ENCODE measurements at places on chromosomes 5 and 9.

DNA sequence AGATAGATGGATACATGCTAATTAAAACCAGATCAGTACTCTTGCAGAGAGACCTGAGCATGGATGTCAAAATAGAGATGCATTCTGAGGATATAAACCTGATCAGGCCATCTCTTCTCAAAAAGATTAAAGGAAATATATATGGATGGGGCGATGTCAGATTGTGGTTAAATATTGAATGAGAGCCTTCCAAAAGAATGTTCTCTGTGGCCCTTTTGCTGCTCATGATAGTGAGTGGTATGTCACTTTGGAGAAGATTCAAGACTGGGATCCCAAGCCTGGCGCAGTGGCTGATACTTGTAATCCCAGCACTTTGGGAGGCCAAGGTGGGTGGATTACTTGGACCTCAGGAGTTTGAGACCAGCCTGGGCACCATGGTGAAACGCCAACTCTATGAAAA, 20.5 kb downstream of the ZNF131 start:
- no peak for DNase-seq

DNA sequence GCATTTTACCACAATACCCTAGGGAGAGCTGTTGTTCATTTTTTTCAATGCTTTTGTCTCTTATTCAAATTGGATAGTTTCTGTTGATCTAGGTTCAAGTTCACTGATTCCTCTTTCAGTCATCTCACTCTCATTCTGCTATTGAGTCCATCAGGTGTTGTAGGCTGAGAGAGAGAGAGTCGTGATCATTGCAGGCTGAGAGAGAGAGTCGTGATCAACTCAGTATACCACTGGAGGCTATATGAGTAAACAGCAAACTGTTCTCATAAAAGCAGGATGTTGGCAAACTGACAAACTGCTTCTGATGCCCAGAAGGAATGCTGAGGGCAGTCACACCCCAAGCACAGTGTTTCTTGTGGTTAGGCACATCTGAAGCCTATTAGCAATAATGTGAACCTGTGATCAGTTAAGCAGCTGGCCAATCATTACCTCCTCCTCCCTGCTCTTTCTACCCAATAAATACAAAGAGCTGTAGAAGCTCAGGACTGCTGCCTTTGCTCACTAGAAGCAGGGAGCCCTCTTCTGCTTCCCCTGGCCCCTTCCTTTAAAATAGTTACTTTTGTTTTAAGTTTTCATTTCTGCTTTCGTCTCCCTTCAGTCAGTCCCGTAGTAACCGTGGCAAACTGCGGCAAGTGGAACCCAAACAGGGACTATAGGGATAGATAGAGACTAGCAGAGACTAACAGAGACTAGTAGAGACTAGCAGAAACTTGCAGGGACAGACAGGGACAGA, 476.1 kb upstream of the ACO1 start:
- DNase-seq: no peak

DNA sequence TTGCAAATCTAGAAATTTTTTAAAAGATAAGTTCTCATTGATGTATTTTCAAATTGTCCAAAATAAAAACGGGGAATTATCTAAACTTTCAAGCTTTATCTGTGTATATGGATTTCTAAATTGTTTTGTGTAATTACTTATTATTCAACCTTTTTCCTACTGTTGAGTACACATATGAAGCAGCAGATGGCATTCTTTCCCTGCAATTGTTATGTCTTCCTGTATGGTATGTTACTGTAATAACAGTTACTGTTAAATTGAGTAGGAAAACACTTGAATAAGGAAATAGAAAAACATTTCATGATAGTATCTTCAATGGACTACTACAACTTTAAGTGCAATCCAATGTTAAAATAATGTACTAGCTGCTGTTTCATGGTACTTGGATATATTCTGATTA, 124.8 kb downstream of the RANBP17 start:
- DNase-seq: no peak

- DNase-seq: no peak
These were observed 140.1 kb upstream of the GRIA1 start for GRCh38 chr5:153350175-153350883.

GRCh38 chr5:172523146-172523745, 68.9 kb upstream of the SH3PXD2B start:
- no peak for DNase-seq

- DNase-seq: no peak
These were observed 380.8 kb upstream of the RFX3 start for GRCh38 chr9:3906437-3907213.

GRCh38 chr5:84383816-84384603, 670 bp downstream of the EDIL3 start:
- no peak for DNase-seq

- no peak for DNase-seq
These were observed 112.7 kb upstream of the ITGA1 start for GRCh38 chr5:52674815-52675545.
